Activated T-cell treated with anti-CD3 and anti-CD28 coated beads, Interleukin-2, amount 50 U/mL, for 24 hours (primary cell): ENCODE measurements at places on chromosomes 4 and X.

- no peak overlapping the region for H3K27ac ChIP-seq
- no peak for DNase-seq
- no peaks in the 10 kb centered on the region for H3K27me3 ChIP-seq
- no peak overlapping the region for H3K4me3 ChIP-seq
These were observed 215.7 kb downstream of the STK32B start for GRCh38 chr4:5266991-5267390.

DNA sequence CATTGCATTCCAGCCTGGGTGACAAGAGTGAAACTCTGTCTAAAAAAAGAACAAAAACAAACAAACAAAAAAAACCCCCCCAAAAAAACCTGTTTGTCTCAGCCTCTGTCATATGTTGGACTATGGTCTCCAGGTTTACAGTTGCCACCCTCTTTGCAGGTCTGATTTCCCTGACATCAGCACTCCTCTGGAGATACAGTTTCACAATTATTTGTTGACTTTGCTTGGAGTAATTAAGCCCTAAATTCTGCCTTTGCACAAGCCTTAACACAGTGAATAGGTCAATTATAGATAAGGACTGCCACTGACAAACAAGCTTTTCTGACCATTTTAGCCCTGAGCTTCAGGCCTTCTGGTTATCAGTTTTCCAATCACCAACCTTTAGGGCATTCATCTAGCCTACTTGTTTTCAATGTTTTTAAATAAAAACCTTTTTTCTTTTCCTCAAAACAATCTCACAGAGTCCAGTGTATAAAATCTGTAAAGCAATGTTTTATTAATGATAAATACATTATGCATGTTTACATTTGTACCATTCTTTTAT, 20.4 kb upstream of the MAPK10 start:
- H3K4me3 ChIP-seq = no peak overlapping the region
- DNase-seq = no peak
- no peaks in the 10 kb centered on the region for H3K27me3 ChIP-seq
- H3K36me3 ChIP-seq = no peaks in the 10 kb centered on the region
- no peak overlapping the region for H3K27ac ChIP-seq
- H3K4me1 ChIP-seq = no peaks in the 10 kb centered on the region

GRCh38 chrX:111348429-111348828, 63.6 kb downstream of the DCX start:
- no peaks in the 10 kb centered on the region for H3K36me3 ChIP-seq
- DNase-seq = no peak
- no peak overlapping the region for H3K4me3 ChIP-seq
- H3K27ac ChIP-seq = no peak overlapping the region
- peaks cover 42% of the 10 kb centered on the region for H3K27me3 ChIP-seq

DNA sequence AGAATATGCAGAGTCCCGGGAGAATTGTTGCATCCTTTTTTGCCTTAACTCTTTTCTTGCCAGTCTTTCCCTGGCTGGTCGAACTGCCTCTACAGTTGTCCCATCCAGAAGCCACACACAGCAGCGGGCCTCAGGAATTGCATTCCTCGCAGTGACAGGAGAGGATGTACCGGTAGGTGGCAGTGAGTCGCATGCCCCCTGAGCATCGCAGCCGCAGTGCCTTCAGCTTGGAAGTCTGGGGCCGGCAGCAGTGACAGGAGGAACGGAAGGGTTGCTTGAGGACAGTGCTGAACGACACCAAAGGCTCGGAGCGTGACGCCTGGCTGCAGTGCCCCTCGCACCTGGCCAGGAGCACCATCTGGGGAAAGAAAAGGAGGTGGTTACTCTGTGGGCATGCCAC, 23.5 kb downstream of the NDP start:
- H3K27me3 ChIP-seq = peaks cover 71% of the 10 kb centered on the region
- peak; percentile 39 for DNase-seq
- no peak overlapping the region for H3K4me3 ChIP-seq
- no peak overlapping the region for H3K27ac ChIP-seq
- H3K36me3 ChIP-seq = no peaks in the 10 kb centered on the region

GRCh38 chrX:155966876-155967275, 30.6 kb upstream of the IL9R start:
- H3K4me1 ChIP-seq = no peaks in the 10 kb centered on the region
- H3K36me3 ChIP-seq = no peaks in the 10 kb centered on the region
- peaks cover 62% of the 10 kb centered on the region for H3K27me3 ChIP-seq
- no peak for DNase-seq
- H3K27ac ChIP-seq = no peak overlapping the region
- H3K4me3 ChIP-seq = no peak overlapping the region

- H3K4me3 ChIP-seq = no peak overlapping the region
- H3K4me1 ChIP-seq = no peaks in the 10 kb centered on the region
- H3K27ac ChIP-seq = no peak overlapping the region
- DNase-seq = no peak
- H3K27me3 ChIP-seq = no peaks in the 10 kb centered on the region
- no peaks in the 10 kb centered on the region for H3K36me3 ChIP-seq
These were observed 301.4 kb downstream of the GRIA2 start for GRCh38 chr4:157521906-157522305.

DNA sequence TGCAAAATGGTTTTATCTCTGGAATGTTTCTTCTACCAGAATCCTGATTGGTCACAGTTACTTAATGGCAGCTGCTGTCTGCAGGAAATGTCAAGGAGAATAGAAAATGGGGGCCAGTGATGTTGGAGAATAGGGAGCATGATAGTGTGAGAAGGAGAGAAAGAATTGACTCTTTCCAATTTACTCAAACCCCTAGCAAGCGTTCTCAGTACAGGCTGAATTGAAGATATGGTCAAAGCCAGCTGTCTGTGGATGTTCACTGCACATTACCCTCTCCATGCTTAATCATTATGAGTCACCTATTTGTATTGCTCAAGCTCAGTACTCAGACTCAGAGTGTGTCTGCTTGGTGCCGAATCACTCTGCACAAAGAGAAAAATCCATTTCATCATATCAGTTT, 57.8 kb upstream of the FAM47B start:
- H3K27ac ChIP-seq = no peak overlapping the region
- peaks cover 35% of the 10 kb centered on the region for H3K27me3 ChIP-seq
- H3K36me3 ChIP-seq = no peaks in the 10 kb centered on the region
- no peaks in the 10 kb centered on the region for H3K4me1 ChIP-seq
- DNase-seq = no peak
